T-helper 17 cell (primary cell): ENCODE measurements at places on chromosomes 16 and 17. TPM values are rescaled to one million over a fixed set of nuclear protein-coding genes. Genes with fewer than 3 reads are reported as not detected.

GRCh38 chr17:28843816-28844148, 1.2 kb upstream of the FAM222B start:
- no peaks in the 10 kb centered on the region for H3K27me3 ChIP-seq
- no peaks in the 10 kb centered on the region for H3K36me3 ChIP-seq
- peaks cover 15% of the 10 kb centered on the region for H3K4me1 ChIP-seq
- peak overlapping the region; percentile 97 for H3K4me3 ChIP-seq
- DNase-seq = no peak
- H3K27ac ChIP-seq = peak overlapping the region; percentile 96

- H3K36me3 ChIP-seq = no peaks in the 10 kb centered on the region
- H3K4me1 ChIP-seq = no peaks in the 10 kb centered on the region
- H3K27ac ChIP-seq = no peak overlapping the region
- DNase-seq = no peak
- no peaks in the 10 kb centered on the region for H3K27me3 ChIP-seq
- H3K4me3 ChIP-seq = no peak overlapping the region
Measured at GRCh38 chr16:61842666-61843065, 193.6 kb downstream of the CDH8 start.

DNA sequence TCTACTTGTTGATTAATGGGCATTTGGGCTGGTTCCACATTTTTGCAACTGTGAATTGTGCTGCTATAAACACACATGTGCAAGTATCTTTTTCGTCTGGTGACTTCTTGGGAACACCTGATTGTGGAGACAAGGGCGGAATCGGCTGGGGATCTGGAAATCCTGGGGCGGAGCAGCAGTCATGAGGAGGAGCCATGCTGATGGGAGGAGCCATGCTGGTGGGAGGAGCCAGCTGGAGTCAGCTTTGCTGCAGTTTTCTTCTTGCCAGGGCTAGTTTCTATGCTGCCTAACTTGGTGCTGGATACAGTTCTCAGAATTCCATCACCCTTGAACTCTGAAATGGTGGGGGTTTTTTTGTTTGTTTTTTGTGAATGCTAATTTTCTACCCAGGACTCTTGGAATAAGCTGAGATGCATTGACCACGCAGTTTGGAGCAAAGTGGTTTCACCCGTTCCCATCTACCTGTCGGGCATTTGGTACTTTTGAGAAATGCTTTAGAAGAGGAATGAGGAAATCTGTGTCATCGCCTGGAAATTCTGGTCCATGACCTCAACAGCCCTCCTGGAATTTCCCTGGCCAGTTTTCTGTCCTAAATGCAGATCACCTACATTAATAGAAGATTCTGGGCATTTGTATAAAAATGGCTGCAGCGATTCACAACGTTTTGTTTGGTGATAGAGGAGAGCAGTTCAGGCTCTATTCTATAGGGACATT, 217.4 kb upstream of the ZFHX3 start:
- H3K27ac ChIP-seq = no peak overlapping the region
- H3K36me3 ChIP-seq = no peaks in the 10 kb centered on the region
- H3K27me3 ChIP-seq = no peaks in the 10 kb centered on the region
- H3K4me3 ChIP-seq = no peak overlapping the region

DNA sequence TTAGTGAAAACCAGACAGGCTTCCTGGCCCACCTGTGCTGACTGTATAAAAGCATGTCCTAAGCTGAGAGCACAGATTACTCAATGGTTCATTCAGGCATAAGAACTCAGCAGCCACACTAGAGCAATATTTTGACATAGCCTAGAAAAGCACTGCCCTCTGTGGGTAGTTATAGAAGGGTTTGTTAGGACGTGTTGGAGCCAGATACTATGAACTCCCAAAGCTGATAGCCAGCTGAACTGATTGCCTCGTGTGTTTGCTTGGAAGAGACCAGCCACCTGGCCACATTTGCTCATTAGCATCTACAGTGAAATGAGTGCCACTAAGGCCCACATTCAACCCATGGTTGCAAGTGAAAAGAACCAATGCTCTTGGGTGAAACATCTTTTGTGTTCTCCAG, 30.8 kb upstream of the ABCA5 start:
- no peak overlapping the region for H3K4me3 ChIP-seq
- H3K27ac ChIP-seq = no peak overlapping the region
- no peaks in the 10 kb centered on the region for H3K4me1 ChIP-seq

GRCh38 chr16:77849646-77850258, 61.4 kb downstream of the VAT1L start:
- peaks cover 51% of the 10 kb centered on the region for H3K27me3 ChIP-seq
- H3K4me3 ChIP-seq = no peak overlapping the region
- DNase-seq = no peak
- no peaks in the 10 kb centered on the region for H3K36me3 ChIP-seq

GRCh38 chr17:76865174-76865573, 3.0 kb upstream of the MGAT5B start:
- H3K4me3 ChIP-seq = no peak overlapping the region
- H3K36me3 ChIP-seq = no peaks in the 10 kb centered on the region
- H3K27me3 ChIP-seq = peaks cover 17% of the 10 kb centered on the region
- H3K4me1 ChIP-seq = peaks cover 2% of the 10 kb centered on the region
- no peak for DNase-seq

- H3K27me3 ChIP-seq = no peaks in the 10 kb centered on the region
- H3K4me3 ChIP-seq = peak within 1 kb of the TSS; percentile 98
- peaks cover 43% of the 10 kb centered on the region for H3K4me1 ChIP-seq
- peaks cover 24% of the 10 kb centered on the region for H3K36me3 ChIP-seq
Measured at GRCh38 chr16:28984619-28985135, at the start of gene LAT. Gene LAT, plus strand, starts transcription at chr16:28985052. Its CDS starts 366 bp downstream, at chr16:28985418.

- DNase-seq = no peak
- no peaks in the 10 kb centered on the region for H3K36me3 ChIP-seq
- H3K4me3 ChIP-seq = no peak overlapping the region
- H3K27ac ChIP-seq = no peak overlapping the region
- H3K27me3 ChIP-seq = no peaks in the 10 kb centered on the region
- peaks cover 15% of the 10 kb centered on the region for H3K4me1 ChIP-seq
Measured at GRCh38 chr16:359871-360697, 7.6 kb upstream of the AXIN1 start.

DNA sequence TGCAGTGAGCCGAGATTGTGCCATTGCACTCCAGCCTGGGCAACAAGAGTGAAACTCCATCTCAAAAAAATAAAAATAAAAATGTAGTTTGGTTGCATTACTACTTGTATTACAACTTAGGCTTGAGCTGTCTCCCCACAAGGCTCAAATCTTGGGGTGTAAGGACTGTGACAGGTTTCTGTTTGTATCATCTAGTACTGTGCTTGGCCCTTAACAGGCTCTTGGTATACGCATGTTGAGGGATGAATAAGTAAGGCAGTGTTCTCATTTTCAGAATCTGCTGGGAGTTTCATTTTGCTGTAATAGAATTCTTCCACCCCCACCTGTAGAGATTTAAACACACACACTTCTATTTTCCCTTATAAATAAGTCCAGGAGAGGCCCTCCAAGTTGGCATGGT, 289.4 kb upstream of the EEF2KMT start:
- H3K27me3 ChIP-seq = no peaks in the 10 kb centered on the region
- no peaks in the 10 kb centered on the region for H3K36me3 ChIP-seq
- no peaks in the 10 kb centered on the region for H3K4me1 ChIP-seq
- DNase-seq = no peak
- no peak overlapping the region for H3K27ac ChIP-seq

- no peaks in the 10 kb centered on the region for H3K4me1 ChIP-seq
- no peak overlapping the region for H3K4me3 ChIP-seq
- H3K36me3 ChIP-seq = no peaks in the 10 kb centered on the region
- no peak overlapping the region for H3K27ac ChIP-seq
- DNase-seq = no peak
- H3K27me3 ChIP-seq = no peaks in the 10 kb centered on the region
Measured at GRCh38 chr17:70848785-70849184, 679.5 kb downstream of the KCNJ2 start.

- DNase-seq = no peak
- H3K27ac ChIP-seq = no peak overlapping the region
- no peaks in the 10 kb centered on the region for H3K4me1 ChIP-seq
- no peak overlapping the region for H3K4me3 ChIP-seq
- peaks cover 4% of the 10 kb centered on the region for H3K36me3 ChIP-seq
- peaks cover 40% of the 10 kb centered on the region for H3K27me3 ChIP-seq
Measured at GRCh38 chr17:44518032-44518431, 14.8 kb upstream of the GPATCH8 start.

DNA sequence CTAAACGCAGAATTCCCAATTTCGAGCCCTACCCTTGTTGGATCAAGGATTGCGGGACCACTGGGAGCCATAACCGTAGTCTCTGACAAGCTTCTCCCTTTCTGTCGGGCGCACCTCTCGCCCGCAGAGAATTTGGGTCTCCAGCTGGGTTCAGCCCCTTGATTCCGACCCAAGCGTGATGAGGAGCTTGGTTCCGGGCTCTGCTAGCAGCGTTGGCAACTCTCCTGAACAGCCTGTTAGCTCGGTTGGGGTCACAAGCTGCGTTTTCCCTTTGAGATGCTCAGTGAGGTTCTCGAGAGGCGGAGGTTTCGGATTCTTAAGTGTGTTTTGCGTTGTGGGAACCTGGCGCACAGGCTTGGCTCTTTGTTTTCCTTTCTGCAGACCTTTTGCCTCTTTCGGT, 655 bp downstream of the ATXN1L start:
- no peak for DNase-seq

DNA sequence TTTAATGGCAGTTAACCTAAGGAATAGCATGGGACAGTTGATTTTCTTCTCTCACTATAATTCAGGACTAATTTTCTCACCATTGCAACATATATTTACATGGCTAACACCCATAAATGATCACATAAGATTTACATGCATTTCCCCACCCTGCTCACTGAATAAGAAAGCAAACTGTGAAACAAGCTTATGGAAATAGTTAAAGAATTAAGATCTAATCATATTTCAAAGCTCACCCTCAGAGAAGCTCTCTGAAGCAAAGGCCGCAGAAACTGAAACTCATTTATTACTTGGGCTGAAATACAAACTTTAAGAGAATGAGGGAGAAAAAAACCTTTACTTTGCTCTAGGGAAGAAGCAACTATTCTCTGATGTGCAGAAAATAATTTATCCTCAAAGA, 218.7 kb upstream of the AXIN2 start:
- no peaks in the 10 kb centered on the region for H3K27me3 ChIP-seq
- no peak overlapping the region for H3K4me3 ChIP-seq
- H3K4me1 ChIP-seq = no peaks in the 10 kb centered on the region
- H3K36me3 ChIP-seq = no peaks in the 10 kb centered on the region
- no peak for DNase-seq

DNA sequence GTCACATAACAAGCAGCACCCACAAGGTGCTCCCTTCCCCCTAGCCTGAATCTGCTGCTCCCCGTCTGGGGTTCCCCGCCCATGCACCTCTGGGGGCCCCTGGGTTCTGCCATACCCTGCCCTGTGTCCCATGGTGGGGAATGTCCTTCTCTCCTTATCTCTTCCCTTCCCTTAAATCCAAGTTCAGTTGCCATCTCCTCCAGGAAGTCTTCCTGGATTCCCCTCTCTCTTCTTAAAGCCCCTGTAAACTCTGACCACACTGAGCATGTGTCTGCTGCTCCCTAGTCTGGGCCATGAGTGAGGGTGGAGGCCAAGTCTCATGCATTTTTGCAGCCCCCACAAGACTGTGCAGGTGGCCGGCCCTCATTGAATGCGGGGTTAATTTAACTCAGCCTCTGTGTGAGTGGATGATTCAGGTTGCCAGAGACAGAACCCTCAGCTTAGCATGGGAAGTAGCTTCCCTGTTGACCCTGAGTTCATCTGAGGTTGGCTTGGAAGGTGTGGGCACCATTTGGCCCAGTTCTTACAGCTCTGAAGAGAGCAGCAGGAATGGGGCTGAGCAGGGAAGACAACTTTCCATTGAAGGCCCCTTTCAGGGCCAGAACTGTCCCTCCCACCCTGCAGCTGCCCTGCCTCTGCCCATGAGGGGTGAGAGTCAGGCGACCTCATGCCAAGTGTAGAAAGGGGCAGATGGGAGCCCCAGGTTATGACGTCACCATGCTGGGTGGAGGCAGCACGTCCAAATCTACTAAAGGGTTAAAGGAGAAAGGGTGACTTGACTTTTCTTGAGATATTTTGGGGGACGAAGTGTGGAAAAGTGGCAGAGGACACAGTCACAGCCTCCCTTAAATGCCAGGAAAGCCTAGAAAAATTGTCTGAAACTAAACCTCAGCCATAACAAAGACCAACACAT, at the start of gene STH:
TSS of gene STH (plus strand) at position 264 of the 913 bp plus-strand sequence. CDS start at position 294, 30 bp downstream.
- H3K36me3 ChIP-seq = peaks cover 2% of the 10 kb centered on the region
- peaks cover 6% of the 10 kb centered on the region for H3K4me1 ChIP-seq
- no peak within 1 kb of the TSS for H3K4me3 ChIP-seq
- no peak within 1 kb of the TSS for H3K27ac ChIP-seq

- peaks cover 2% of the 10 kb centered on the region for H3K4me1 ChIP-seq
- DNase-seq = no peak
- no peak overlapping the region for H3K4me3 ChIP-seq
- peaks cover 14% of the 10 kb centered on the region for H3K27me3 ChIP-seq
Measured at GRCh38 chr17:296379-296778, 56.2 kb downstream of the RPH3AL start.

DHODH gene
- total RNA-seq = 5.0 TPM

ACSM2A gene
- total RNA-seq = not detected

CD300E gene
- total RNA-seq = 5.7 TPM

APOBR gene
- total RNA-seq = 13.6 TPM

GCGR gene
- total RNA-seq = not detected

ZPBP2 gene
- total RNA-seq = not detected

PDIA2 gene
- total RNA-seq = not detected

MT3 gene
- not detected for total RNA-seq

PPP1R27 gene
- total RNA-seq = not detected

SNTB2 gene
- 17.9 TPM for total RNA-seq
